Activated T-helper 1 cell treated with anti-CD3 and anti-CD28 coated beads, Interleukin-2, amount 50 U/mL, for 16 hours (primary cell): ENCODE measurements at places on chromosomes 6 and 20.
A peak's percentile ranks its signal among the peaks of the same experiment; 100 is the strongest.

DNA sequence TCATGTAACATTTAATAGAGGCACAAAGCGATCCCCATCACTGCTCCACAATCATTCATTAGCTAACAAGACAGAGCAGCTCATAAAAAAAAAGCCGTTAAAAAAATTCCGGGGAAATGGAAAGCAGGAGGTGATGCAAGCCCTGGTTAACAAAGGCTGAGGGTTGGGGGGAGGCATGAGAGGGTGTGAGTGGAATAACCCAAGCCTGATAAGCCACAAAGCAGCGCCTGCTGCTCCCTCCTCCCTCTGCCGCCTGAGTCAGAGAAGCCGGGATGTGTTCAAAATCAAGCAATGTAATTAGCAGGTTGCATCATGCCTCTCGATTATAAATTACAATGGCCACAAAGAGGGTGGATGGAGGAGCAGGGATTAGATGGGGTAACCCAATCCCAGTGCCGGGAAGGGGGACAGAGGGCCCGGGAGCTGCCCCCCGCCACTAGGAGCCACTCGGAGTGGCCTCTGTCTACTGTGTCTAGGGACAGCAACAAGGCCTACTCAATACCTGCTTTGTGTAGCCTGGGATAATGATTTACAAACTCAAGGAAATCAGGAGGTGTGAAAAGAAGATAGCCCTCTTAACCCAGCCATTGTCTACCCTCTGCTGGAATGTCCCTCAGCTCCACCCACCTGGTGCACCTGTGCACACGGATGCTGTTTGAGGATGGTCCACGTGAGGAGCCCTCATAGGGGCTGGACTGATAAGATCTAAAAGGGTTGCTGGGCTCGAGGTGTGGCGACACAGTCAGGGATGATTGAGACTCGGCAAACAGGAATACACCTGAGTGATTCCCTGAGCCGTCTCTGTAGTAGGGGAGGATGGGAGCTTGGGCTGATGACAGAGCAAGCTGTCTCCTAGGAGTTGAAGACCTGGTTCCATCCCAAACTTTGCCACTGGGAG is 156.9 kb downstream of the VEGFA start:
- no peak for DNase-seq

DNA sequence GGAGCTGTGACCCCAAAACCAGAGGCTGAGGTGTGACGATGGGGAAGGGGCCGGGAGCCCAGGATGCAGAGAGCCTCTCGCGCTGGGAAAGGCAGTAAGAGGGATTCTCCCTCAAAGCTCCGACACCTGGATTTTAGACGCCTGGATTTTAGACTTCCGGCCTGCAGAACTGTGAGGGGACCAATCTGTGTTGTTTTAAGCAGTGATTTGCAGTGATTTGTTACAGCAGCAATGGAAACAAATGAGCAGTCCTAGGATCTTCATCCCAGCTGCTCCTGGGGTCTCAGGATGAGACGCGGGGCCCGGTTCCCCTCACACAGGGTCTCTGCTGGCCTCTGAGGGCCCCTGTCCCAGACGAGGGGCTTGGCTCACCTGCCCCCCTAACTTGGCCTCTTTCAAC is 365.5 kb downstream of the THBS2 start:
- DNase-seq: no peak

- no peak for DNase-seq
These were observed 156.5 kb downstream of the TTLL2 start for GRCh38 chr6:167481307-167481926.

DNA sequence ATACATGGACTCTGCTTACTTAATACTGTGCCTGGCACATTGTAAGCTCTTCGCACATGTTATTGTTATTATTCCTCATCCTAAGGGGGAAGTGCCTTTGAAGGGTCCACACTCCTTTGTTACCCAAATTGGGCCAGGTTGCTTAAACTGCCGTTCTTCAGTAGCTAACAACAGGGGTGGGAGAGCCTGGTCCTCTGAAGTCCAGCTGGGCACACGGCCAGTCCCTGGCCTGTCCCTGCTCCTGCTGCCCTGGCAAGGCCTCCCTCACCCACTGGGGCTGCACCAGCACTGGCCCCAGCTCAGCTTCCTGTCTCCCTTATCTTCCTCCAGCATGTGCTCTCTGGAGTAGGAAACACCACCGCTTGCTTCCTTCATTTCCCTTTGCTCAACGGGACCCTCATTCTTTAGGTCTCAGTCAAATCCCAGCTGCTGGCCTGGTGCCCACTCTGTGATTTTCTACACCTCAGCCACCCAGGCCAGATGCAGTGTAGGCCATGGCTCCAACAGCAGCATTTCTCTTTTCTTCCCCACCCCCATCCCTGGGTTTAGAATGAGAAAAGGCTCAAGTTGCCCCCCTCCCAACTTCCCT is 5.5 kb upstream of the PROCR start:
- DNase-seq: no peak

- no peak for DNase-seq
These were observed 40.4 kb upstream of the DUSP22 start for GRCh38 chr6:251920-252319.

GRCh38 chr6:54366667-54367327 is 58.6 kb downstream of the TINAG start:
- no peak for DNase-seq

DNA sequence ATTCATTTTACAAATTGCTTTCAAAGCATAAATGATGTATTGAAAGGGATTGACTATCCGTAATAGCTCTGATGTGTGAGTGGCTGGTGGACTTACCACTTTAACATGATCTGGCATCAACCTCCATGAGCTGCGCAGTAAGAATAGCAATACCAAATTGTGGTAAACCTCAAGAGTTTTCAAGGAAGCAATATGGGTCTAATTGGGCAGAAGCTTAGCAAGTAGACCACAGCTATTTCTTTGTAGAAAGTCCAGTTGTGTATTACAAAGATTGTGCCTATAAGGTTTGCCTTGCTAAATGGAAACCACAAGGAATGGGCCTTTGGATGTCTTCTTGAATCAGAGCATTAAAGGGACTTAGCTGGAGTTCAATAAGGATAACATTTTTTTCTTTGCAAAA is 736.6 kb downstream of the KIF16B start:
- no peak for DNase-seq

- no peak for DNase-seq
These were observed 338 bp downstream of the UTRN start for GRCh38 chr6:144285548-144285797.

- no peak for DNase-seq
These were observed 57.9 kb upstream of the MANEA start for GRCh38 chr6:95519228-95520037.

DNA sequence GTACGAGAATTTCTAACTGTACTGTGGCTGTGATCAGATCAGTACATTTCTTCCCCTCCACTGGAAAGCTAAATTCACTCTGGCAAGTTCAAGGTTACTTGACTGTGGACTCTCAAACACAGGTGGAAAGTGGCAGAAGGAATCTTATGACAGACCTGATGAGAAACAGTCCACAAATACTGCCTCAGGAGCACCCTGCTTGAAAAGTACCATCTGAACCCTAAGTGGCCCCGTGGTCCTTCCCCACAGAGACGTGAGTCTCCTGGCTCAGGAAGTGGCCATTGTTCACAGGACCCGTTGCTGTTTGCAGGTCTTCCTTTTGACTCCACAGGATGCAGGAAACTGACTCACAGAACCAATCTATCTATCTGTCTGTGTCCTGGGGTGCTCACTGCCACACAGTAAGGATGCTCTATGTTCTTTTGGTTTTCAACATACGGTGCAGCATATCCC is 47.5 kb upstream of the NHSL1 start:
- DNase-seq: no peak

GRCh38 chr6:82217018-82217586 is 30.4 kb downstream of the IBTK start:
- DNase-seq: no peak

- no peak for DNase-seq
These were observed 63.8 kb downstream of the SLC22A2 start for GRCh38 chr6:160194808-160195207.

DNA sequence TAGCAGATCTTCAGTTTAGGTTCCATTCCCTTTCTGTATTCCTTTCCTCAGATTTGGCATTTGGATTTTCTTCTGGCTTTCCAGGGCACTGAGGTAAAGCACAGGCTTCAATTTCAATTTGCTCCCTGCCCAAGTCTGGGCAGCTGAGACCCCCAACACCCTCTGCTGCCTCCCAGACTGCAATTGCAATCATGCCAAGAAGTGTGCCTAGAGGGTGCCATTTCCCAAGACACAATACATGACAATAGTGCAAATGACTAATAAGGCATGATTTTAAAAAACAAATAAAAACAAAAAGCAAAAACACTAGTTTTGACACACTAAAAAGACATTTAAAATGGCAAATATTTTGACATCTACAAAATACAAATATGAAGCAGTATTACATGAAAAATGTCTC is 364.8 kb downstream of the EPM2A start:
- DNase-seq: no peak

DNA sequence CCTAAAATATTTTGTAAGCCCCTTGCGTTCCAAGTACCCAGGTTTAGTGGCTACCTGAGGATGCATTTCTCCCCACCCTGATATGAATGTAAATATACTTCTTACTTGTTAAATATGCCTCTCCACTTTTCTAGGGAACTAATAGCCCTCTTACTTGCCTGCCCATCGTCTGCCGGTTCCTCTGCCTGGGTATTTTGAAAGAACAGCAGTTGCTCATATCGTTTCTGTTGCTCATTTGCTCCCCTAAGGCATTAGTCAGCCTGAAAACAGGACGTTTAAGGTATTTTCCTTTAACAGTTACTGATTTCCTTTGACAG is 141.3 kb upstream of the CARMIL1 start:
- DNase-seq: peak; percentile 32

DNA sequence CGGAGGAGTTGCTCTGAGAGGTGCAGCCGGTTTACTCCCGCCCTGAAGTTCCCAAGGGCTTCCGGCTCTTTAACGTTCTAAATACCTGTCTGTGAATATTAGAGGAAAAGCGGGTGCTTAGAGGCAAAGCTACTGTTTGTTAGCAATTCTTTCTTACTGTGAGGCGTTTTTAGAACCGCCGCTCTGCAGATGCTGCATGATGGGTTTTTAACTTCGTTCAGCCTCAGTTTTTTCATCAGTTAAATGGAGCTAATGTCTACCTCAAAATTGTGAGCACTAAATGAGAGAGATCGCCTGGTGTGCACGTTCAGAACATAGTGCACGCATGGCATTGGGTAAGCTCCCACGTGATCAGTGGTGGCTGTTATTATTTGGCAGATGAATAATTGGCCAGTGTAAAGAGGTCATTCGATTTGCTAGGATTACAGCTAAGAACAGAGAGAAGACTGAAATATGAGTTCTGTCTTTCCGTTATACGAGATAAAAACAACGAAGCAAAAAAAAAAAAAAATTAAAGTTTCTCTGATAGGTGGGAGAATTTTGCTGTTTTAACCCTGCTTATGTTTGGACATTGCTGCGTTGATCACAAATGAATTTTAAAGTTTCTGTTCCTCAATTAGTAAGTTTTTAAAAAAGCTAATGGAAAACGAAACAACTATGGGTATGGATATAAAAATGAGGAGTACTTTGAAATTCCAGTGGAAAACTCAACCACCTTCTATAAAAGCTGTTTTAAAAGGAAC is 660 bp upstream of the TFB1M start:
- no peak for DNase-seq

- no peak for DNase-seq
These were observed 93.6 kb downstream of the RPP40 start for GRCh38 chr6:4910037-4910760.

DNA sequence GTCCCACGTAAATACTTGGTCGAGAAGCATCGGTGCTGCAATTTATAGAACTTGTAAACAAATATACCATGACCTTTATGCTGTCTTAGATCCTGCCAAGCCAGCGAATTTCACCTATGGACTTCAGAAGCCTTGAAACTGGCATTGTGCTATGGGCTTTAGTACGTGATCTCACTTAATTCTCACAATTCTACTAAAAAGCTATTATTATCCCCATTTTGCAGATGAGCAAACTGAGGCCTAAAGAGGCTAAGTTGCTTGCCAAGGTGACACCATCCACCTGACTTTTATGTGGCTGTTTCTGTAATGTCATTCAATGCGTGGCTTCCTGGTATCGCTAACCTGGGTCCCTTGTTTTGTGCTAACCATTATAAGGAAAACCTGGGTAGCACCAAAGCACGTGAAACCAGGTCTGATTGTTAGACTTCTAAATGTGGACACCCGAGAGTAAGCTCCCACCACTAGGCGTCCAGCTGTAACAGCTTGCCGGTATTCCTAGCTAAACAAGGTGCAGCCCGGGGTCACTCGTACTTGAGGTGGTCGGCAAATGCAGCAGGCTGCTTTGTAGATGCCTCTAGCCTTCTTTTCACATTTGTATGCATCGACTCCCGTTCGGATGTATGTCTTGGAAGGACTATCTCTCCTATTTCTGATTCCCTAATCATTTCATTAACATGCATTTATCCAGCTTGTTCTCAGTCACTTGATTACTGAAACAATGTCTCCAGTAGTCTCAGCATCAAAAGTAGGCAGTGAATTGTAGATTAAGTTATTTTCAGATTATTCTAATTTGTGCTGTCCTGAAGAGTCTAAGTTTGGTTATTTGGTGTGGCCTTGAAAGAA is 1.1 kb downstream of the SYNJ2 start:
- no peak for DNase-seq

DNA sequence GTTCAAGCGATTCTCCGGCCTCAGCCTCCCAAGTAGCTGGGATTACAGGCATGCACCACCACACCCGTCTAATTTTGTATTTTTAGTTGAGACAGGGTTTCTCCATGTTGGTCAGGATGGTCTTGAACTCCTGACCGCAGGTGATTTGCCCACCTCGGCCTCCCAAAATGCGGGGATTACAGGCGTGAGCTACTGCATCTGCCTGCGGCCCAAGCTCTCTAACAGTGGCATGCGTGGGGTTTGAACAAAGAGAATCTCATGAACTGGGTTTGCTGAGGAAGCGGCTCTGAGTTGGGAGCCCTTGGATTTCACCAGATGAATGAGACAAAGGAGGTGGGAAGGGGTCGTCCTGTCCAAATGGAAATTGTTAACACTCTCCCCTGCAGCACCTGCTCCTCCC is 33.2 kb upstream of the CD83 start:
- DNase-seq: no peak

- no peak for DNase-seq
These were observed 110.2 kb upstream of the RREB1 start for GRCh38 chr6:6997263-6998193.

DNA sequence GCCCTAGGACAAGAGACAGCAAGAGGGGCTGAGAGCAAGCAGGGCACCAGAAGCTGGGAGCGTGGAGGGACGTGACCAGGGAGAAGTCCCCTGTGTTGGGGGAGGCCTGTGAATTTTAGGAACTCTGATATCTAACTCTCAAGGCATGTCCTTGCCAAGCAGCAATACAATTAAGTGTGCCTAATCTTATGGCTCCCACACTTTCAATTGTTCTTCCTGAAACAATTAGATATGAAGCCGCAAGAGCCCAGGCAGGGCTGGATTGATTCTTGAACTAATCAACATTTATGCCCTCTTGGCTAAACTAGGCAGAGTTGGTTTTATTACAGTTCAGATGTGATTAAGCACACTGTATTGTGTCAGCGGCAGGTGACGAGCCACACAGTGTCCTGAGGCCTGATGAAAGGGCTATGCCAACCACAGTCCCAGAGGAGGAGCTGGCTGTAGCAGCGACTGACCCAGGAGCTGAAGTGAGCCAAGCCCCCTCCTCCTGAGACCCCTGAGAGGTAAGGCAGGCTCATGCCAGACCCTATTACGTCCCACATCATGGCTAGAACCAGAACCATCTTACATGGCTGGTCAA is 4.2 kb upstream of the MAVS start:
- no peak for DNase-seq
